EL (cell line): ENCODE measurements at places on chromosomes 7 and 10.

DNA sequence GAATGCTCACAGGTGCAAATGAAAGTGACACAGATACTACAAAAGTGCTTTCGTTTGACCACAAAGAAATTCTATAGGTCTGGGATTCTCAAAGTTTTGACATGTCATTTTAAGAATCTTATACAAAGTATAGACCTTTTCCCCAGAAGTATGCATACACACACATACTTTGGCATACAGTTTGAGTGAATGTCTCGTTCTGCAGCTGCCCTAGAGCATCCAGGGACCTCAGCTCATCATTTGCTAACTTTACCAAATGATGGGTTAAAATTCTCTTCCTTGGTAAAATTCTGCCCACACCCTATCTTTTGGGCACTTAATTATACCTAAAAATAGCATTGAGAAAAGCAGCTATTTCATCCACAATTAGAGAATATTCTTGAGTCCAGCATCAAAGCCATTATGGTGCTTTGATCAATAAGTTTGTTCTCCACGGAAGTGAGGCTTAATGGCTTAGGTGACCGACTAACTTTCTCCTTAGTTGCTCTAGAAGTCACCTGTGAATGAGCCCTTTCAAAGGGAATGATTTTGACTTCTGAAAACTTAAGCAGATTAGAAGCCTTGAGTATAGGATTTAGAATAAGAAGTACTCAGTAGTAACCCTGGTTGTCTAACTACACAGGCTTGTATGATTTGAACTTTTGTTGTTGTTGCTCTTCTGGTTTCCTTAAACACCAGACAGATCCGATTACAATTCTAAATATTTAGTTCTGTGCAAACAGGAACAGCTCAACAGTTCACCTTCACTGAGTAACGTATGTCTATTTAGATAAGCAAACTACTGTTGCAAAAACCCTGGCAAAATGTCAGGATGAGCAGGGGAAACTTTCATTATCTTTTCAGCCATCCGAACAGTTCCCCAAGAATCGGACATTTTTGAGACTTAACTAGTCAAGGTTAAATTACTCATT lies 70.6 kb downstream of the CNNM2 start:
- peak; percentile 7 for DNase-seq

DNA sequence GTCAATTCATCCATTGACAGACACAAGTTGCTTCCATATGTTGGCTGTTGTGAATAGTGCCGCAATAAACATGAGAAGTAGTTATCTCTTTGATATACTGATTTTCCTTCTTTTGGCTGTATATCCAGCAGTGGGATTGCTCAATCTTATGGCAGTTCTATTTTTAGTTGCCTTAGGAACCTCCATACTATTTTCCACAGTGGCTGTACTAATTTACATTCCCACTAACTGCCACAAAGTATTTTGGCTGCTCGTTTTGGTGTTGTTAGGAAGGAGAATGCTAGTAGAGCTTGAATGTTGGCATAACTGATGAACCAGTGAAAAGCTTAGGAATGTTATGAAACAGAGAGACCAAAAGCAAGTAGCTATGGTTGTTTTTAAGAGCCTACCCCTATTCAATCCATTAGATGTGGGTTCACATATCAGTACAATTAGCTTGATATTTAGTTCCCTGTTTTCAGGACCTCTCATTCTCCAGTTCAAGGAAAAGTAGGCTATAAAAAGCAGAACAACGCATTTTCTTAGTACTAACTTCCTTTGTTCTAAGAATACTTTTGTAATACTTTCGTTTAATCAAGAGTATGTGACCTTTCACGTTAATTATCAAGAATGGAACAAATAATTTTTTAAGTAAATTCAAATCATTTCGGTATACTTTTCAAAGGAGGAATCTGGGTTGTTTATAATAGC lies 100.3 kb downstream of the FAS start:
- no peak for DNase-seq

DNA sequence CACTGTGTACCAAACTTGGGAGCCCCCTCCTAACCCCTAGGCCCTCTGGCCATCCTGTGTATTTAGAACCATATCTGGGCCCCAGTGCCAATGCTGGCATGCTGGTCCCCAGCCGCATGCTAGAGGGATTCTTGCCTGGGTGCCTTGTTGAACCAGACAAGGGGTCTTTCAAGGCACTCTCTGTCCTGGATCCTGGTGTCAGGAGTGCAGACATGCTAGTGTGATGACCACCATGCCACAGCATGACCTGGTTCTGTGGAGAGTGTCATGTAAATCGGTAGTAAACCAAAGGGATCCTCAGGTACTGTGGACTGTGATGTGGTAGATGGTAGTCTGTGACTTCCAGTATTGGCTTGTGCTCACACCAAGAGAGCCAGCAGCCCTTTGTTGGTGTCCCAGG lies 222.2 kb upstream of the PODXL start:
- no peak for DNase-seq

- DNase-seq: no peak
Measured at GRCh38 chr7:112072541-112073245, 133.5 kb downstream of the DOCK4 start.

- no peak for DNase-seq
Measured at GRCh38 chr7:11648980-11649379, 183.0 kb downstream of the THSD7A start.
